Heart left ventricle (tissue), 16 donors: ENCODE measurements at places on chromosomes 4 and X. TPM values are rescaled to one million over a fixed set of nuclear protein-coding genes. Genes with fewer than 3 reads are reported as not detected.
A peak's percentile ranks its signal among the peaks of the same experiment; 100 is the strongest.

Gene F8A1
- 20.4 TPM for total RNA-seq

- peak; percentile 13 for DNase-seq
These were observed 117.3 kb downstream of the CPZ start for GRCh38 chr4:8709729-8710360.

DNA sequence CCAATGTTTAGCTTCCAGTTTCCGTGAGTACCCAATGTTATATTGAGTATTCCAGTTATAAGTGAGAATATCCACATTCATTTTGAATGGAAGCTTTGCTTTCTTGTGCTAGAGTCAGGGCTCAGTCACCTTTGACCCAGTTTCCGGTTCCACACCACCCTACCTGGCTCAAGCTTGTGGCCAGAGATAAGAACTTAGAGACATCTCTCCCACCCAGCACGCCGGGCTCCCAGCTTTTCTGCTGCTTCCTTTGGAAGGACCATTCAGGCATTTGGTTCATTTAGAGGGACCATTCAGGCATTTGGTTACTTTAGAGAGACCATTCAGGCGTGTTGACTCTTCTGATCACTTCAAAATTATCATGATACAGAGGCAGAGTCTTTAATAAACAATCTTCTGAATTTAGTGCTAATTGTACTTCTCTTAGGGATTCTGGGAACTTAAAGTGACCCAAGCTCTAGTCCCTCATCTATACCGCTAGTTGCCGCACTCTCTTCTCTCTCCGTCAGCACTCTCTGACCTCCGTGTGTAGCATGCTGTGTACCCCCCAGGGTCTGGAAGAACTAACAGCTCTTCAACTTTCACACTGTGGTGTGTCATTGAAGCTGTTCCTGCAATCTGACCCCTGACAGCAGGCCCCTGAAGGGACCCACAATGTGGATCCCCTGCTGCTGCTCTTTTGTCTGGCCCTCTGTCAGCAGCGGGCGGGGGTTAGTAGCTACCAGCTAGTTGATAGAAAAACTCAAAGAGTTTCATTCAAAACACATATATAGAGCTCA, 943.1 kb downstream of the ARAP2 start:
- DNase-seq, result no peak

Gene TMEM150C
- total RNA-seq, result 22.9 TPM
